ENCODE measurements at places on chromosomes 6 and 20.

DNA sequence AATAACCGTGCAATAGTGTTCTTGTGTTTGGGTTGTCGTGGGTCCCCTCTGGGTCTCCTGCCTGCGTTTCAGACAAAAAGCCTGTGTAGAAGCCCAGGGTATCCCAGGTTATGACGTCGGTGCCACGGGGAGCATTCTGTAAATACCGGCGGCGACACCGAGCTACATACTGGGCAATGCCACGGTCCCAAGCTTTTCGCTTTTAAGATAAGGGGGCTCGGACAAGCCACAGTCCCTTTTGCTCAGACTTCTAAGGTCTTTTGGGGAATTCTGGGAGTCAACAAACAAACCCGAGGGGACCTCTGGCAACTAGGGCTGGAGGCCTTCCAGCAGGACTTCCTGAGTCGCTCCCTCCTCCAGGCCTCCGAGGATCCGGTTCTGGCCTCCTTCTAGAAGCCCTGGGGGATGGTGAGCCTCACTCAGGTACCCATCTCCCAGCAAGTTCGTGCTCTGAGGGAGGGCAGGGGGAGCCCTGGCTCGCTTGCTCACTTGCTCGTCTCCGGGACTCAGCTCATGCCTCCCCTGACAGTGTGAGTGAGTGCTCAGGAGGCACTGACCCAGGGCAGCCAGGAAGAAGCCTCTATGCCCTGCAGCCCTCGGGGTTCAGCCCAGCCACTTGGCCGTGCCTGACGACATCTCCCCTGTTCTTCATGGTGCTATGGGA lies 62.4 kb upstream of the MRPS10 start:
- DNase-seq = no peak

- no peak for DNase-seq
Observed at GRCh38 chr6:74283532-74283931, 587.5 kb downstream of the CD109 start.

- no peak for DNase-seq
Observed at GRCh38 chr6:163719028-163719742, 304.7 kb downstream of the QKI start.

DNA sequence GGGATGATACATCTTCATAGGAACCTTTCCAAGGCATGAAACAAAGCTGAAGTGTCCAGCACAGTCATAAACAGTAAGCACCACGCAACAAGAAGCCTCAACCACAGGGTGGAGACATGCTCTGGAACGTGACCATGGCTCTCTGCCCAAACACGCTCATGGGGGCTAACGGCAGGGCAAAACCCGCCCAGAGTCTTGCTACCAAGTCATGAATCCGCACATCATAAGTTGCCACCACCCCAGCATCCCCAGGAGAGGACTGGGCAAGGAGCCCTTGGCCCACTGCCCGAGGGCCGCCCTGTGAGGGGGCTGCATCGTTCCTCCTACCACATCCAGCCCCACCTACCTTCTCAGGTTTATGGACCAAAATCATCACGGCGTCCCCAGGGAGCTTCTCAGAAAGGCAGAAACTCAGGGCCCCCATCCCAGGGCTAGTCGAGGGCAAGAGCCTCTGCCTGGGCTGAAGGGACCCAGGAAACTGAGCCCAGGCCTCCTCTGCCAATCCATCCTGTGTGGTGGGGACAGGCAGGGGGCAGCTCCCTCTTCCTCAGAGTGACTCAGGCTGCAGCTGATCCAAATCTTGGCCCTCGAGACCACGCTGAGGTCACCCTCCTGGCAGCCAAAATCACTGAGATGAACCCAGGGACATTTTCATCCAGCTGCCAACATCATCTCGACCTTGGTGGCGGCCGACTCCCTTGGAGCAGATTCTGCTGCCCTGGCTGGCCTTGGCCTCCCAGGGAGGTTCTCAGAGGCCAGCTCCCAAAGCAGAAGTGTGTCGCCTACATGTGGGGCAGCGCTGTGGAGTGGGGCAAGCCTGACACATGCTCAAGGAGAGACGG lies 42.6 kb downstream of the BMP7 start:
- peak; percentile 35 for DNase-seq

- no peak for DNase-seq
Observed at GRCh38 chr6:91796603-91797002, 1209.7 kb upstream of the MAP3K7 start.

DNA sequence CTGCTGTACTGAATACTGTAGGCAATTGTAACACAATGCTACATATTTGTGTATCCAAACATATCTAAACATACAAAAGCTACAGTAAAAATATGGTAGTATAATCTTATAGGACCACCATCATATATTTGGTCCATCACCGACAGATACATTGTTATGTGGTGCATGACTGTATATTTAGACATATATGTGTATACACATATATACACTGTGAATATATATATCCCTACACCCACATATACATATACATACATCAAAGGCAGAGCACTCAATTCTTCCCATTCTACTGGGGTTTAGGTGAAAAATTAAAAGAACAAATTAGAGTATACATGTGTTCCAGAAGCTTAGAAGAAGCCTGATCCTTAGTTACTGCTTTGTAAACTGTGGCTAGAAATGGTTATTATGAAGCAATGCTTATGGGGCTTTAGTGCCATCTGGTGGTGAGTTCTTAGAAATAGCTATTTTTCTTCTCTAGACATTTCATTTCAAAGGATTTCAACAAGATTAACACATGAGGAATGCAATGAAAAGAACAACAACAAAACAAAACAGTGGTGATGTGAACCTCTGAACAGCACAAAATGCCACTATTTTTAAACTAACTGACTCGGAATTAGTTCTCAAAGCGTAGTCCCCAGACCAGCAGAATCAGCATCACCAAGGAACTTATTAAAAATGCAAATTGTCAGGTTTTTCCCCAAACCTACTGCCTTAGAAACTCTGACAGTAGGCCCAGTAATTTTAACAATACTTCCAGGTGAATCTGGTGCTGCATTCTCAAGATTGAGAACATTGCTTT lies 38.0 kb downstream of the PKHD1 start:
- DNase-seq = no peak
